ENCODE measurements at places on chromosomes 4 and X.

- DNase-seq = no peak
Observed at GRCh38 chrX:93932471-93933220, 258.6 kb downstream of the FAM133A start.

DNA sequence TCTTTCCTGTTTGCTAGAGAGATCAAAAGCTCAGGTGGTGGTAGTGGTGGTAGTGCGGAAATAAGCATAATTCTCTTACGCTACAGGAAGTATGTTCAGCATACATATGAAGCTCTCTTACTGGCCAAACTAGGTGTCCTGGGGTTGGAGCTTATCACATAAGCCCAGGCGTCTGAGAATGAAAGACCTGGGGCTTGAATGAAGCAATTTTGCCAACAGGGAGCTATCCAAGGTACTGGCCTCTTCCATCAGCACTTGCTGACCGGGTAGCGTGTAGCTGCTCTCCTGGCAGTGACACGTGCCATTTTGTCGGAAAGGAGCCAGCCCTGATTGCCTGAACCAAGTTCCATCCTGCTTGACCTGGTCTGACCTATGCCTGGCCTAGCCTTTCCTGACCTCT, 65.9 kb upstream of the HPF1 start:
- peak; percentile 48 for DNase-seq

GRCh38 chrX:8731559-8732395, at the start of gene ANOS1:
ANOS1 (minus strand) TSS chrX:8732137; CDS start chrX:8732036, 101 bp downstream.
- no peak for DNase-seq

DNA sequence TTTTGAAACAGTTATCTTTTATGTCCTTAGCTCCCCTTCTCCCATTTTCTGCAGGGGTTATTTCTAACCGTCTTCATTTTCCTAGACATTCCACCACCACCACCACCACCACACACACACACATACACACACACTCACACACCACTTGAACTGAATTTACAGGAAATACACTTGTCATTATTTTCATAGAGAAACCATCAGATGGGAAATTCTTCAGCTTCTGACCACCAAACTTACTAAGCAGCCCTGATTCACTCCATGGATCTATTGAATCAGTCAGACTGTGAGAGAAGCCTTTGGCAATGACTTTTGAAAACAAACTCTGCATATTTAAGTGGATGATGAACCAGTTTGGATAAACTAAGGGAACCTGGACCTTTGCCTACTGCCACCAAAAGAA, 210.1 kb upstream of the NHS start:
- no peak for DNase-seq

DNA sequence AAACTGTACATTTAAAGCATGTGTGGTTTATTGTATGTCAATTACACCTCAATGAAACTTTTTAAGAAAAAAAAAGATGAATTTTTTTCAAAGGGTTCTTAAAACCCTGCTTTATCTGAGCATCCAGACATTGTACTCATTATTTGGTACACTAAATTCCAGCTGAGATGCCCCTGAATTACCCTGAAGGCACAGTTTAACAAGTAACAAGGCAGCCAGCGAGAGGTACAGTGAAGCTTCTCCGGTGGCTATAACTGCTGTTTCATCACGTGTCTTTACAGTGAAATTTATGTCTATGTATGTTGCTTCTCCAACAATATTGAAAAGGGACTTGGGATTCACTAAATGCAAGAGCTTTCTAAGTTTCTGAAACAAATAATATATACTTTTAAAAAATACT, 15.8 kb downstream of the SLC7A11 start:
- DNase-seq = no peak

DNA sequence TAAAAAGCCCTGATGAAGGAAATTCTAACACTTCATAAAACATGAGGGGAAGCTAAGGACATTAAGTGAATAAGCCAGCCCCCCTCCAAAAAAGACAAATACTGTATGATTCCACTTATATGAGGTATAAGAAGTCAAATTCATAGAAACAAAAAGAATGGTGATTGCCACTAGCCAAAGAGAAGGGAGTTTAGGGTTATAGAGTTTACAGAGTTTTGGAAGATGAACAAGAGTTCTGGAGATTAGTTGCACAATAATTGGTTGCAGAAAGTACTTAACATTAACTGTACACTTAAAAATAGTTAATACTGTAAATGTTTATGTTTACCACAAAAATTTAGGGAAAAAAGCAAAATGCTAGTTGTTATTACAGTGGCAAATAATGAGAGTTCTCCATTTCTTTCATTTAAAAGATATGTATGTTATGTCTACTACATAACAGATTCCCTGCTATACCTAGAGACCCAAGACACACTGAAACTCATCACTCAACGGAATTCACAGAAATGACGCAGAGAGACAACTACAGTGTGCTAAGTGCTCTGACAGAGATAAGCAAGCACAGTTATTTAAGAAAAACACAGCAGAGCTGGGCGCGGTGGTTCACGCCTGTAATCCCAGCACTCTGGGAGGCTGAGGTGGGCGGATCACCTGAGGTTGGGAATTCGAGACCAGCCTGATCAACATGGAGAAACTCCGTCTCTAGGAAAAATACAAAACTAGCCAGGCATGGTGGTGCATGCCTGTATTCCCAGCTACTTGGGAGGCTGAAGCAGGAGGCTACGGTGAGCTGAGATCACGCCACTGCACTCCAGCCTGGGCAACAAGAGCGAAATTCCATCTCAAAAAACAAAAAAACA, 37.2 kb downstream of the EIF4E start:
- no peak for DNase-seq

- peak; percentile 72 for DNase-seq
Observed at GRCh38 chr4:38860788-38861424, 4.3 kb upstream of the TLR6 start.

DNA sequence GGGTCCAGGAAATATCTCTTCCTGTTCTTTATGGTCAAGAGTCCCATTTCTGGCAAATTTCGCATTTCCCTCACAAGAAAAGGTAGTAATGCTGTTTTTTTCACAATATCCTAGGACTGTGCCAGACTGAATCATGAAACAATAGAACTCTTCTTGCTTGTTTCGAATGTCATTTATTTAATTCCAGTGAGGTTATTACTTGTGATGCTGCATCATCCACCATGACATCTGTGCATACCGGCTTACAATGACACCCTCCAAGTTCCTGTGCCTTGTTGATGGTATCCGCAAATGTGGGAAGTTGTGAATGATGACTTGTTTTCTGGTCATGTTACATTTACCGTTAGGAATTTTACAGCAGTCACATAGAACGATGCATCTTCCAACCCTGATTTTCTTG, 42.9 kb upstream of the SPRY1 start:
- DNase-seq = no peak

- DNase-seq = peak; percentile 91
Observed at GRCh38 chrX:131816551-131817136, 206.5 kb upstream of the STK26 start.

GRCh38 chrX:112901869-112902725, 61.5 kb upstream of the AMOT start:
- no peak for DNase-seq

GRCh38 chr4:36399762-36400353, 118.4 kb downstream of the DTHD1 start:
- peak; percentile 68 for DNase-seq

- no peak for DNase-seq
Observed at GRCh38 chr4:161573836-161574235, 590.0 kb downstream of the FSTL5 start.

DNA sequence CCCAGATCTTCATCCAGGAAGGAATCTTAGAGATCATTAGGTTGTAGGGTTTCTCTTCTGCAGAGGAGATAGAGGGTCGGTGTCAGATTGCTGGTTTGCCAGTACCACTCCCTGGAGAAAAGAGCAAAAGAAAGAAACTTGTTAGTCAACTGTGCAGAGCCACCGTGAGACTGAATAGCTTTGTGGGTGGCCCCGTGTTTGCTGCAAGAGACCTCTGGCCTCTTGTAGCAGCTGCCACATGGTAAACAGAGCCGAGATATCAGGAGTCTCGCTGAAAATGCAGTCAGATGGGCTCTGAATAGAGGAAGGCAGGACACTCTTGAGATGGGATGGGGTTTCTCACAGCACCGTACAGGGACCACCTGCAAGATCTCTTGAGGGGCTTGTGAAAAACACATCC, 149.7 kb downstream of the PTTG2 start:
- DNase-seq = peak; percentile 10

DNA sequence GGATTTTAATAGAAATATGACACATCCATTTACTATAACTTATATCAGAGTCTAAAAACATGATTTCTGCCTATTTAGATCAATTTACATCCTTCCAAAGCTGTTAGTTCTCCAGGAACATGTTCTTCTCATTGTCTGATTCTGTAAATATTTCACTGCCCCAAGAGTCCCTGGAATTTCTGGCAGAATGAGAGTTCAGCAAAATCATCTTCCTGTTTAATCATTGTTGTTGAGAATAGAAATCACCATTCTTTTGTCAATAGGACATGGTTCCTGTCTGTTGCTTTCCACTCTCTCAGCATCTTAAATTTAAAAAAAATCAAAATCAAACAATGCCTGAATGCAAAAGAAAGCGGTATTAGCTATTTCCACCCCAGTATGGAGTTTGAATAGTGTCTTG, 172.8 kb upstream of the FRMPD4 start:
- DNase-seq = no peak

GRCh38 chrX:150621652-150622051, 53.2 kb downstream of the MTM1 start:
- DNase-seq = no peak

DNA sequence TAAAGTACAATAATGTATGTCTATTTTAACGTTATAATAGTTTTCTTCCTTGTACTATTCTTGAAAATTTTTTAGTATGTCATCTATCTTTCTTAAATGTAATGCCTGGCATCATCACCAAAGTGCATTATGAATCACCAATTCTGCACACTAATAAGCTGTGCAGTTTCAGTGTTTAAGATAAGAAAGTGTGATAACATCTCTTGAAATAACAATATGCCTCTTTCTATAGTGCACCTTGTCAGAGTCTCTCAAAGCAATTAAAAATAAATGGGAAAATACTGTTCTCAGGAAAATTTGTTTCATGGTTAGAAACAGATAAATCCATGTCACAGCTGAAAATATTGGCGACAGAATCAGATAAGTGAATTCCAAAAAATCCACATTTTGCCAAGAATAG, 457.4 kb upstream of the PCDH10 start:
- no peak for DNase-seq

- DNase-seq = peak; percentile 28
Observed at GRCh38 chrX:17078031-17078720, 131.7 kb downstream of the REPS2 start.

GRCh38 chr4:6974138-6974848, 64.7 kb downstream of the TBC1D14 start:
- DNase-seq = peak; percentile 90

DNA sequence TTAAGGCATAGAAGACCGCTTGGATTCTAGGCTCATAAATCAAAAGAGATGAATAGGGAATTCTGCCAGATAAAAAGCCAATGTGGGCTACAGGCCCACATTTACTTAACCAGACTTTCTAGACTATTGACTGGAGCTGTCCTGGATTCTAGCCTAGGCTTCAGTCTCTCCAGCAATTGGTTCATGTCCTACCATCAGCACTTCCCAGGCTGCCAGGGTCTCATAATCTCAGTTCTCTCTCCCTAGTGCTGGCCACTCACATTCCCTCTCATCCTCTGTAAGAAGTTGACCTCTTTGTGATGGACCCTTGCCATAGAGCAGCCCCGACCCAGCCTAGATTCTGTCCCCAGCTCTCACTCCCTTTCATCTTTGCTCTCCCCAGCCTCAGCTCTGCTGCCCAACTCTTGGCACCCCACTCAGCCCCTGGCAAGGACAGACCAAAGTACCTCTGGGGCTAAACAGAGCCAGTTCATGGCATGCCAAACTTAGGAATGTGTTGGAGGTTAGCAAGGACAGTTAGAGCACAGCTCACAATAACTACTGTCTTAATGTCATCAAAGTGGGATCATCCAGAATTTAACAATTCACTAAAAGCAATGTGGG, 396.2 kb downstream of the INPP4B start:
- DNase-seq = no peak

- no peak for DNase-seq
Observed at GRCh38 chr4:36914106-36914505, 330.4 kb upstream of the NWD2 start.

GRCh38 chr4:182231080-182231479, 12.1 kb upstream of the TENM3 start:
- DNase-seq = no peak

- DNase-seq = no peak
Observed at GRCh38 chr4:11495818-11496217, 67.1 kb upstream of the HS3ST1 start.

DNA sequence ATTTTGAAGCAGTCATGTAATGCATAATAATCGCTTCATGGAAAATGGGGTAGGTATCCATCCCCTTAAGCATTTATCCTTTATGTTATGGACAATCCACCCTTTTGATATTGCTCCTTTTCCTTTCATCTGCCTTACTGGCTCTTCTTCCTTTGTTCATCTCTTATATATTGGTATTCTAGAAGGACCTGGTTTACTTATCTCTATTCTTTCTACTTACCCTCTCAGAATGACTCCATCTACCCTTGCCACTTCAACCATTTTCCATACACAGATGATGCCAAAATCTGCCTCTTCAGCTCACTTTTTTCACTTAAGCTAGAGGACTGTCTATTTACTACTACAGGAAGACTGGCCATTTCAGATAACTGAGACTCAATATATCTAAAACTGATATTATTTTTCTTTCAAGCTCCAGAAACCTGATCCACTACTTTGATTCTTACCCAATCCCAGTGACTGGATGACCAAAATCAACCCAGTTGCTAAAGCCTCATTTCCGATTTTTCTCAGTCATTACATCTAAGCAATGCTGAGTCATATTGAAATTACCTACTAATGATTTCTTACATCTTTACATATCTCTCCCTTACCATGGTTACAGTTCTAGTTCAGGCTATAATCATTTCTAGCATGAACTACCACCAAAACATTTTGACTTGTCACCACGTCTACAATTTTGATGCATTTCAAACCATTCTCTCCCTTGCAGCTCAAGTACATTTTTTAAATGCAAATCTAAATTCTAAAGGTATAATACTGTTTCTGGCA, 93.7 kb downstream of the FAAH2 start:
- DNase-seq = no peak

GRCh38 chrX:133838761-133839676, 146.4 kb downstream of the GPC3 start:
- peak; percentile 77 for DNase-seq

DNA sequence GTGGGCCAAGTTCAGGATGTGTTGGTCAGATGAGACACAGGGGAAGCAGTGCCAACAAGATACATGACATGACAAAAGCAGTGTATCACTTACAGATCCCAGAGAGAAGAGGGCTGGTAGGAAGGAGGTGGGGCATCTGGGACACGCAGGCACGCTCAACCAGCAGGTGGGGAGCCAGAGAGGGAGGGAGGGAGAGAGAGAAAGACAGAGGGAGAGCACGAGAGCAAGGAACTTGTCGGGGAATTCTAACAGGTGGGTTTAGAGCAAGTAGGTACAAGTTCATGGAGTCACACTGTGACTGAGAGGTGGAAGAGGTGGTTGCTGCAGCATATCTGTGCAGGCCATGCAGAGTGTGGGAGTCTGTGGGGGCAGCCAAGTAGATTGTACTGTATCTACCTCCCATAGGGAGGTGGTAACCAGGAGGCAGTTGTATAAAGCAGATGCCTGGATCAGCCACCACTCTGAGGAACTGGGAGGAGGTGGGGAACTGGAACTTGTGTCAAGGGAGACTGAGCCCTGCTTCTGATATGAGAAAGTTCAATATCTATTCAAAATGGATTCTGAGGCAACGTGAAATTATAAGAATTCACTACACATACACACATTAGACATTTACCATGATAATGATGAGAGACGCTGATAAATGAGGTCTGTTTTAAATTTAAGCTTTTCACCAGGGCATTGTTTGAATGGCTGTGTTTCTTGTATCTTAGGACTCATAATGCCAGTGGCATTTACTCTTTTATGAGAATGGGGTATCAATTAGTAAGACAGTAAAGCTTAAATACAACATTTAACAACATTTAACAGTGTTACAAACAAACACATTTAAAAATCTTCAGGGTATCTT, 43.7 kb downstream of the BBS12 start:
- no peak for DNase-seq
